Activated naive CD4-positive, alpha-beta T cell (primary cell): ENCODE measurements at places on chromosomes 2 and 18.

DNA sequence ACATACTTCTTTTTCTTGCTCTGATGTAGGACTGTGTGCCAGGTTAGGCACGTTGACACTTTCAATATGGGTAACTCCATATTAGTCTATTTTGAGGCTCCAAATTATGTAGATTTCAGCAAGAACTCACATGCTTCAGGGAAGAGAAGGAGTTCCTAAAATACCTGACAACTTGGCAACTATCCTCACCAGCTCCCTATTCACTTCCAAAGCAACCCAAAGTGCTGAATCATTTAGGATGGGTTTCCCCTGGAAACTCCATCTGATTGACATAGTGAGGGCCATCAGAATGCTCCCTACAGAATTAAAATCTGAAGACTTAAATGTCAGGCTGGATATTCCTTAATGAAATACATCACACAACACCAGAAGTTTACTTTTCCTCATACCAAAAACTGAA lies 32.5 kb upstream of the NFU1 start:
- no peak for DNase-seq

DNA sequence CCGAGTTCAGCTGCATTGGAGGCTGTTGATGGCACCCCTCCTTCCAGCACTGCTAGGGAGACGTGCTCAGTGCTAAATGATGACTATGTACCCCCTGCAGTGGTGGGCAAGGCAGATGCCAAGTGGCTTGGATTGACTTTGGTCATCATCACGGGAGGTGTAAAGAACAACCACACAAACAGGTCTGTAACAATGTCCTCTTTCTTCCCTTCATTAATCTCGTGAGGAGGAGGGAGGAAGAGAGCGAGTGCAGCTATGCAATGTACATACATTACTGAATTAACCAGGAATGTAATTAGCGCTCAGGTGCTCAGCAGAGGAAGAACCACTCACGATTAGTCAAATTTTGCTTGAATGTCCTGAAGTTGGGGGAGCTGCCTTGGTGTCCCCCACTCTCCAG lies 173.9 kb upstream of the SKOR2 start:
- DNase-seq = no peak

GRCh38 chr2:45394216-45394615 lies 216.9 kb downstream of the SRBD1 start:
- no peak for DNase-seq

DNA sequence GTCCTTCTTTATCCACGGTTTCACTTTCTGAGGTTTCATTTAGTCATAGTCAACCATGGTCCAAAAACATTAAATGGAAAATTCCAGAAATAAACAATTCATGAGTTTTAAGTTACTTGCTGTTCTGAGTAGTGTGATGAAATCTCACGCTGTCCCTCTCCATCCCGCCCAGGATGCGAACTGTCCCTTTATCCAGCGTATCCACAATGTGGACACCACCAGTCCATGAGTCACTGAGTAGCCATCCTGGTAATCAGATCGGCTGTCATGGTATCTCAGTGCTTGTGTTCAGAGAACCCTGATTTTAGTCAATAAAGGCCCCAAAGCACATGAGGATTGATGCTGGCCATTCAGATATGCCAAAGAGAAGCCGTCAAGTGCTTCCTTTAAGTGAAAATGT lies 3.7 kb downstream of the SP140L start:
- DNase-seq = no peak

- no peak for DNase-seq
Observed at GRCh38 chr2:24579053-24579803, 88.2 kb downstream of the NCOA1 start.

DNA sequence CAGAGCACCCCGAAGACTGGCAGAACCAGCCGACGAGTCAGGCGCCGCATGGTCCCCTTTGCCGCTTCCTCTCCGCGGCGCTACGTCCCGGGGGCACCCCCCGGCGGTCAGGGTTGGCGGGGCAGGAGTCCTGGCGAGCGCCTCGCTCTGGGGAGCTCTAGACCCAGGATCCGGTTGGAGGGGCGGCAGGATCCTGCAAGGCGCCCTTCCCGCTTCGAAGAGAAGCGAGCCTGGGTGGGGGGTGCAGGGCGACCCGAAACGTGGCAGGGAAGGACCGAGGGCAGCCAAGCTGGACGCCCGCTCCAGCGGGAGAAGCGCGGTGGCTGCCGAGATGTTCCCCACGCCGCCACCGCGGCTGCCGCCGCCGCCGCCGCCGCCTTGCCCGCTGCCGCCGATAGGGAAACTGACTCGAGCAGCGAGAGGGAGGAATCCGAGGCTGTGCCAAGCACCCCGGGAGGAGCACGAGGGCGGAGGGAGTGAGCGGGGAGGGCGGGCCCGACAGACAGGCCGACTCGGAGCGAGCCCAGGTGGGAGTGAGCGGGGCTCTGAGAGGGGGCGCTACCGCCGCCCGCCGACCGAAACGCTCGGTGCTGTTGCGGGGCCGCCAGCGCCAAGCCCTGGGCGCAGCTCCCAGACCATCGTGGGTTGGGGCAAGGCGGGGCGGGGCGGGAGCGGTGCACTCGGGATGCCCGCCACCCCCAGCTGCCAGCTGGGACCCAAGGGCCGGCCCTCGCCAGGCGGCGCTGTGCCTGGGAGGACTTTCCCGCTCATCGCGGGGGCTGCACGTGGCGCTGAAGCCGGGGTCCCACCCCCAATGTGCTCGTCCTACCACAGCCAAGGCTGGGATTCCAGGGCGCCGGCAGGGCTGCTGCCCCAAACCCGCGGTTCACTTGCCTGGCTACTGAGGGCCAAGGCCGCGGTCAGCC lies at the start of gene GALNT14:
Gene GALNT14, minus strand, starts transcription at position 404 of the 926 bp plus-strand sequence. Its CDS starts 354 bp downstream, at position 50.
- no peak for DNase-seq

- DNase-seq = no peak
Observed at GRCh38 chr18:60503199-60503598, 130.6 kb upstream of the MC4R start.

GRCh38 chr2:24412812-24413211 lies 52.5 kb upstream of the ITSN2 start:
- DNase-seq = no peak

DNA sequence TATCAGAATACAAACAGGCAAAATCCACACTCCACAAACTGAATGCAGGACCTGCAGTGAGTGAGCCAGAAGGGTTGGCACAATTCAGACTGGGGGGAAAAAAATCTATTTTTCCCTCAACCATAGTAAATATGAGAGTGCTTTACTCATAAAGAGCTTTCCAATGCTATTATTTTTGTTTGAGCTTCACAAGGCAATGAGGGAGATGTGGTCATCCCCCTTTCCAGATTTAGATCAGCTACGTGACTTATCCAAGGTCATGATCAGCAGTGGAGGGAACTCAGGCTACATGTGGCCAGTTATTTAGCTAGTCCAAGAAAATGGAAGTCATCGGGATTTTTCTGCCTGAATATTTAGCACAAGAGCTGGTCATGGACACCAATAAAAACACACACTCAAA lies 120.4 kb upstream of the KLF7 start:
- DNase-seq = no peak

GRCh38 chr2:120692691-120693090 lies 43.0 kb upstream of the GLI2 start:
- no peak for DNase-seq

- DNase-seq = no peak
Observed at GRCh38 chr2:226772389-226773179, 27.0 kb downstream of the IRS1 start.

GRCh38 chr18:1797235-1797634 lies 774.1 kb downstream of the METTL4 start:
- no peak for DNase-seq

GRCh38 chr2:5660591-5660990 lies 31.6 kb upstream of the SOX11 start:
- no peak for DNase-seq

- DNase-seq = no peak
Observed at GRCh38 chr18:63881851-63882250, 5.7 kb upstream of the SERPINB2 start.

DNA sequence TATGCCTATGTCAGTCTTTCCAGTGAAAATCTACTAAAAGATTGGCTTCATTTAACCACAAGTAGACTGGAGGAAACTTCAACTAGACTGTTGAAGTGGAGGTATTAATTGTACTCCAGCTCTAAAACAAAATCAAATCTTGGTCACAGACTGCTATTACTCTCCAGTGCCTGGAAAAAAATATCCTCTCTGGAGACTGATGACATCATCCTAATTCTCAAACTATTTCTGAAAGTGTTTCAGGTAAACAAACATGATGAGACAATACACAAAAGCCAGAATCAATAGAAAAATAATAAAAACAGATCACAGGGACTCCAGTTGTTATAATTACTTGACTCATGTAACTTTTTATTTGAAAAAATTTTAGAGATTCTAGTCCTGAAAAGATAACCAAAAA lies 87.7 kb upstream of the MYO3B start:
- no peak for DNase-seq

- DNase-seq = no peak
Observed at GRCh38 chr18:42654556-42654955, 460.9 kb downstream of the RIT2 start.

DNA sequence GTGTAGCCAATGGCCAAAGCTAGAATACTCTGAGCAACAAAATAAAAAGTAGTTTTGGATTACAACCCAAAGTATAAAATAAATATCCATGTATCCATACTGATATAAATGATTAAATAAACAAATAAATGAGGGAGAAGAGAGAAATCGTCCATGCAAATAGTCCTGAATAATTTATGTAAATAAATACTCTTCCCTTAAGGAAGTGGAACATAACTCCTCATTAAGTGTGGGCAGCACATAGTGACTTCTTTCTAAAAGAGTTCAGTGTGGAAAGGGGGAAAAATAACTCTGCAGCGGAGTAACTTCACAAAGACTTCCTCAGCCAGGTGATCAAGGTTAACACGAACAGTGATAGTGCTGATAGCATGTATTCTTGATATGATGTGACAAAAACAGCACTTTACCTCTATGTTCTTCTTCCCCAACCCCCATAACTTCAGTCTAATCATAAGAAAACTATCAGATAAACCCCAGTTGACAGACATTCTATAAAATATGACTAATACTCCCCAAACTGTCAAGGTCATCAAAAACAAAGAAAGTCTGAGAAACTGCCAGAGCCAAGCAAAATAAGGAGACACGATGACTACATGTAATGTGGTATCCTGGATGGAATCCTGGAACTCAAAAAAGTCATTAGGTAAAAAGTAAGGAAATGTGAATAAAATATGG lies 30.7 kb downstream of the METTL8 start:
- no peak for DNase-seq

DNA sequence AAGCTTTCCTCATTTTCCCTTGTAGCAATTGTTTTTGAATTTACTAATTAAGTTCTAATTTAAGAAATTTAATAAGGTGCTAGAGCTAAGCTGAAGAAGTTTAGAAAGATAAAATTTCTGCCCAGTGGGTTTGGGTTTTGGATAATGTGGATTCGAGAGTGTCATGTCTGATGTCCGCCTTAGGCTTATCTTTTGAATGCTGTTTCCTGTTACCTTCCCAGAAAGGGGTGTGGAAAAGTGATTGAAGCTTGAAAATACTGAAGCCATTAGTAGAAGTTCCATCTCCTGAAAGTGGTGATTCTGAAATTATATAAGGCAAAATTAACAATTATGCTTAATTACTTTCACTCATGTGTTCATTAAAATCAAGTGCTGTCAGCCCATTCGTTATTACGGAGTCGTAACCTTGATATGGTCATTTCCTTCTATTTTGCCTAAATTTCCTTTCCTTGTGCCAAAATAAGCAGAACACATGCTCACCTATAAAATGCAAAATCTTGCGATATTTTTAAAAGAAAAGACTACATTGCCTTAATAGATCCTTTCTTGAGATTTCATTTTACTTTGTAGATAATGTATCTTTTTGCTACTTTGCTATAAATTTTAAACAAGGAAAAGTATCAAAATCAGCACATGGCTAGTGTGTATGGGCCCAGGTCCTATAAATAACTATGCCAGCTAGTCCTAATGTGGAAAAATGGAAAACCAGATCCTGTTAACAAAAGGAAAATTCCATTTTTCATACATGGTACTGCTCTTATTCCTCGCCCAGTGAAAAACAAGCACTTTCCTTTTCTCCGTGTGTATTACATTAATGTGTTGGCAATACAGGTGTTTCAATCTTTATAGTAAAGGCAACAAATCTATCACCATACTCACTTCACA lies 97.3 kb downstream of the ICOS start:
- DNase-seq = no peak

DNA sequence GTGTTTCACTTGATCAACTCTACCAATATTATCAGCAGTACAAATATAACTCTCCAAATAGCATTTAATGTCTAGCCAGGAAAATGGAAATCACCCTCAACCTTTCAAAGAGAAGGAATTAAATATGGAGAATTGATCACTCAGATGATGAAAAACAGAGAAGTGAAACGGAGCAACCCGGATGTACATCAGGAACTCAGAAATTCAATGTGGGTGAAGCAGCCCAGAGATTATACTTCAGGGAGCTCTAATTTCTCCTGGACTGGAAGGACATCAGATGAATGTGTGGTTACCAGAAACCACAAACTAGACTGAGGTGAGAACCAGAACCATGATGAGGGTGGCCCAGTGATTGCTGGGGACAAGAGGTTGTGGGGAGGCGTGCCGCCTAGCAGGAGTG lies 35.5 kb upstream of the COBLL1 start:
- no peak for DNase-seq

DNA sequence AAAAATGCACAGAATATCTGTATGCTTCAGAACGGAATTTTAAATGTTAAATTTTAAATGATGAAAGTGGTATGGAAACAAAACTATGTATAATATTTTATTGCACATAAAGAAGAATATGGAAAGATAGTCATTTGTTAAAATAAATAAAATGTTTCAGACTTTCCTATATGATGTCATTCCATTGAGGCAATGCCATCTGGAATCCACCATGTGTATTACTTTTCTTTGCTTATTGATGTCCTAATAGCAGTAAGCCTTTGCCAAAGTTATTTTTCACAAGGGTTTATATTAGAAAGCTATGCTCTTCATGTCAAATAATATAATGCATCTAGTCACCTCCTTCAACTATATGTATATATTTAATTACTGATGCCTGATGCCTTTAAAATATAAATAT lies 601.6 kb upstream of the PKDCC start:
- DNase-seq = no peak

- no peak for DNase-seq
Observed at GRCh38 chr18:43662657-43663056, 385.4 kb upstream of the SYT4 start.

DNA sequence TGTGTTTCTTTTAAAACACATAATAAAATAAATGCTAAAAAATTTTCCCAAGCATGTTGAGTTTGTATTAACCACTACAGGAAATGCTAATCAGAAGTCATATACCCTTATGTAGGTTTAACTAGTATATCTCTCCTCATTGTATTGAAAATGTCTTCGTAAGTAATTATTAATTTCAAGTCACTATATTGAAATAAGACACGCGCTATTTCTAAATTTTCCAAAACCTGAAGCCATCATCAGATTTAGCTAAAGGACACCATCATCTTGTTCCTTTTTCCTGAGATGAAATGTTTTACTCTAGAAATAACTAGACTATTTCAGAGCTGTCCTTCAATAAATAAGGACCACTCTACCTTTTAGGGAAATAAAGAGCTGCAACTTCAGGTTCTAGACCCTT lies 78.9 kb downstream of the LPIN2 start:
- no peak for DNase-seq

- DNase-seq = no peak
Observed at GRCh38 chr2:88199912-88200682, 30.0 kb downstream of the THNSL2 start.
